ENCODE measurements at places on chromosomes 2 and 18. TPM values are rescaled to one million over a fixed set of nuclear protein-coding genes. Genes with fewer than 3 reads are reported as not detected.

Gene AQP12B
- total RNA-seq, result not detected

Gene EMILIN1
- total RNA-seq, result 319 TPM

Gene FAHD2B
- total RNA-seq, result 5.5 TPM

Gene TMEFF2
- 0.12 TPM for total RNA-seq

Gene CNTNAP5
- not detected for total RNA-seq

Gene SKOR2
- not detected for total RNA-seq

Gene CRYBA2
- not detected for total RNA-seq

Gene CBLN2
- not detected for total RNA-seq

Gene C2orf81
- 0.98 TPM for total RNA-seq

Gene NETO1
- not detected for total RNA-seq

Gene BCL2
- 7.3 TPM for total RNA-seq

All from smooth muscle cell of the coronary artery (primary cell).